Stimulated activated CD8-positive, alpha-beta memory T cell treated with anti-CD3 and anti-CD28 coated beads, Interleukin-15, amount 100 ng/mL, for 1 hour (primary cell): ENCODE measurements at places on chromosomes 3 and 15.

DNA sequence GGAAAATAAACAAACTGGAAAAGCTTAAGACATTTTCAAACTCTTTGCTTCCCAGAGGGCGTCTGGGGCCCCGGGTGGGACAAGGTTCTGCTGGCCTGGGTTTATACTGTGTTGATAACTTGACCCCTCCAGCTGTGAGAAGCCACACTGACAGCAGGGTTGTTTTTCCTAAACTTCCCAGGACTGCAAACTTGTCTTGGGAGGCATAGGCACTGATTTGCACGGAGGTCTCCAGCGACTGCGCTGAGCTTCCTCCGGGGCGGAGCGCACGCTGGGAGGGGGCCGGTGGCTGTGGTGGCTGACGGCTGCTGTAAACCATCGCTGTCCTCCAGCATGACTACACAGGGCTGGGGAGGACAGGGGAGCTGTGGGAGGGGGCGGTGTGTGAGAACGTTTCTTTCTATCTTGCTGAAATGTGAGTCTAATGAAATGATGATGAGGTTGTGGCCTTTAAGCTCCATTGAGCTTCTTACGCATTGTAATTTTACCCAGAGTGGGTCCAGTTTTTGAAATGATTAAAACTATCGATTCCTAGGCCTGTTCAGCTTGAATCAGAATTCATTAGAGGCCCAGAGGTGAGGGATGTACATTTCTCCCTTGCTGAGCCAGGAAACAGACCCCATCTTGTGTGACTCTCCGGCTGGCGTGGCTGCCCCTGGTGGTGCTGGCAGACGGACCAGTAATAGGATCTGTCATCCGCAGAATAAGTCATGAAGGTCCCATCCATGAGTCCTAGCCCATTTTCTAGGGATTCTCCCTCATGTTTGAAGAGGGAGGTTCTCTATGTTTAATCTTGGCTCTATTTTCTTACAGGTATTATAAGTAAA is 40.5 kb upstream of the VPS8 start:
- no peak for DNase-seq

DNA sequence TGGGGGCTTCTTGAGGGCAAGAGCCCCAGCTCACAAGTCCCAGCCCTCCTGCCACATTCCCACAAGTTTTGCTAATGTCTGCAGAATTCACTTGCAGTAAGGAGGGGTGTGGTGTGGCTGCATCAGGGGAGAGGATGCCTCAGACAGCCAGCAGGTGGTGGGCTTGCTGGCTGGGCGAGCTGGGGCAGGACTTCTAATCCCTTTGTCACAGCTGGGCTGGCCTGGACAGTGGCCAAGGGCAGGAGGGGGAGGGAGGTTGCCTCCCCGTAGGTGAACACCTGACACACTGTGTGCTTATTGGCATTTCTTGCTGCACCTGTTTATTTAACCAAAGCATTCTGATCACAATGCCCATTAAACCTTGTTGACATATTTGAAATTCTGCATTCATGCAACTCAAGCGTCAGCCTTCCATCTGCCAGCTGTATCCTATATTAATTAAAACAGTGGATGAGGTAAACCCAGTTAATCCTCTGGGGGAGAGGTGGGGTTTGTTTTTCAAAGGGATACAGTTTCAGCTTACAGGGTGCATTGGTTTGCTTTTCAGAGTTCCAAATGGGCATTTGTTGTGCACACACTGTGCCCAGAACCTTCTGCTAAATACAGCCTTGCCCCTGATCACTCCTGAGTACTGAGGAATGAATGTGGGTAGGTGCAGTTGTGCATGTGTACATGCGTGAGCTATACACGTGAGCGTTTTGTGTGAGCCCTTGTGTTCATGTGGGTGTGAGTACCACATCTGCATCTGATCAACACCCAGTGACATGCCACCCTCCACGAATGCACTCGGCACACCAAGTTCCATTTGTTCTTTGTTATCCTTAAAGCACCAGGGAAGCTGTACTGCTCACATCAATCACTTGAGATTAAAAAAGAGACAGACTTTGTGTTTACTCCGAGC is 268.7 kb downstream of the XXYLT1 start:
- DNase-seq = no peak

GRCh38 chr15:62835351-62835750 is 207.2 kb upstream of the TPM1 start:
- no peak for DNase-seq

- no peak for DNase-seq
Observed at GRCh38 chr3:117350371-117350770, 640.8 kb downstream of the TUSC7 start.

- no peak for DNase-seq
Observed at GRCh38 chr3:105608623-105609022, 241.9 kb downstream of the ALCAM start.

- DNase-seq = no peak
Observed at GRCh38 chr3:51530485-51530884, 8.0 kb upstream of the RAD54L2 start.

DNA sequence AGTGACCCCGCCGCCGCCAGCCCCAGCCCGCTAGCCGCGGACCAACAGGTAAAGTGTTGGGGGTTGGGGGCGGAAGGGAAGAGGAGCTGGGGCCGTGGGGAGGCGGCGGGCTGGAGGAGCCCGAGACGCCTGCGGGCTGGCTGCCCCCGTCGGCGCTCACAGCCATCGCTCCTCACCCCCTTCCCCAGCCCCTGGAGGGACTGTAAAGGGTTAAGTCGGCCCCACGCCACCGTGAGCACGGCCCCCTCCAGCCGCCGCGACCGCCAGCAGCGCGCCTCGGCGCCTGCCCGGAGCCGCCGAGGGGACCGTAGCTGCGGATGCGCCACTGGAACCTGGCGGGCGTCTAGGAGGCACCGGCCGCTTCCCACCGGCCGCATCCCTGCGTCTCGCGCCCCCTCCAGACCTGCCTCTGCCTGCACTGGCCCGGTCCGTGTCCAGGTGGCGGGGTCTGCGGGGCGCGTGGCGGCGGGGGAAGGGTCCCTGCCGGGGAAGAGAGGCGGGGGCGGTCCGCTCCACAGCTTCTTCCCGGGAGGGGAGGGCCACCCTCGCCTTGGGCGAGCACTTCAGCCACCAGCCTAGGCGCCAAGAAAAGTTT is 522 bp downstream of the MED12L start:
- no peak for DNase-seq

DNA sequence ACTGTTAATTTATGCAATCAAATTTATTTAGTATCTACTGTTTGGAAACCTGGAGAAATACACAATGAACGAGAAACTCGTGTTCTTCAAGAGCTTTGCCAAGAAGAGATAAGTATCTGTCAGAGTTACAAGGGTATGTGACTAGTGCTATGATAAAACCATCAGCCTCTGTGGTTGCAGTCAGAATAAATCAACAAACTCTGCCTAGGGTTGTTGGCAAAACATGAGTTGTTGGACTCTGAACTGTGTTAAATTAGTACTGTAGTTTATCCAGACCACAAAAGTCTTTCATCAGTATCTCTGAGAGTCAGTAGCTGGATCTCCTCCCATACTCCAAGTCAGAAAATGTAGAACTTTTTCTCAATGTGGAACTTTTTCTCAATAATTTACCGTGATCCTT is 918.4 kb downstream of the NAALADL2 start:
- DNase-seq = no peak

GRCh38 chr15:29687204-29687815 is 135.0 kb downstream of the TJP1 start:
- DNase-seq = no peak

DNA sequence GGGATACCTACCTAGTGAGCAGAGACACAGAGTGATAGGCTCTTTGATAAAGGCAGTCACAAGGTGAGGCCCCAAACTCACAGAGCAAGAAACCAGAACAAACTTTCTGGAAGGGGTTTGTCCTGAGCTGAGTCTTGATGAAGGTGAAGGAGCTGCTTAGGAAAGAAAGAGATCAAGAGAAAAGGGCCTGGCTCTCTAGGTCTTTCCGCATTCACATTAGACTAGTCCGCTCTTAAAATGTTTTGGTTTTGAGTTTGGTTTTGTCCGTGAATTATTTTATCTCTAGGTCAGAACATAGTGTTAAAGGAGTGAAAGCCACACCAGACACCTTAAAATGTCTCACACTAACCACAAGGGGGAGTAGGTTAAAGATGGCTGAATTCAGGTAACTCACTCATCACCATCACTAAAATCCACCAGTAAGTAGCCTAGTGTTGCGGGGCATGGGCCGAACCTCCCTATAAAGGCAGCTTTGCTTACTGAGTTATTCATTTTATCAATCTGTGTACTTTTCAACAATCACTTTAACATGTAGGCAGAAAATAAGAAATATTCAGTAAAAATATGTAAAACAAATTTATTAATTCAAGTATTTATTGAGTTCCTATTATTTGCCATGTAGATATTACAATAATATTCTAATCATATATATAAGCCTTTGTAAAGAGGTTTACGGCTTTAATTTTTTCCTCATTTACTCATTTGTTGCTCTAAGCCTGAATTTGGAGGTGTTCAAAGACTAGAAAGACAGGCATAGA is 121.5 kb upstream of the TSC22D2 start:
- DNase-seq = no peak

DNA sequence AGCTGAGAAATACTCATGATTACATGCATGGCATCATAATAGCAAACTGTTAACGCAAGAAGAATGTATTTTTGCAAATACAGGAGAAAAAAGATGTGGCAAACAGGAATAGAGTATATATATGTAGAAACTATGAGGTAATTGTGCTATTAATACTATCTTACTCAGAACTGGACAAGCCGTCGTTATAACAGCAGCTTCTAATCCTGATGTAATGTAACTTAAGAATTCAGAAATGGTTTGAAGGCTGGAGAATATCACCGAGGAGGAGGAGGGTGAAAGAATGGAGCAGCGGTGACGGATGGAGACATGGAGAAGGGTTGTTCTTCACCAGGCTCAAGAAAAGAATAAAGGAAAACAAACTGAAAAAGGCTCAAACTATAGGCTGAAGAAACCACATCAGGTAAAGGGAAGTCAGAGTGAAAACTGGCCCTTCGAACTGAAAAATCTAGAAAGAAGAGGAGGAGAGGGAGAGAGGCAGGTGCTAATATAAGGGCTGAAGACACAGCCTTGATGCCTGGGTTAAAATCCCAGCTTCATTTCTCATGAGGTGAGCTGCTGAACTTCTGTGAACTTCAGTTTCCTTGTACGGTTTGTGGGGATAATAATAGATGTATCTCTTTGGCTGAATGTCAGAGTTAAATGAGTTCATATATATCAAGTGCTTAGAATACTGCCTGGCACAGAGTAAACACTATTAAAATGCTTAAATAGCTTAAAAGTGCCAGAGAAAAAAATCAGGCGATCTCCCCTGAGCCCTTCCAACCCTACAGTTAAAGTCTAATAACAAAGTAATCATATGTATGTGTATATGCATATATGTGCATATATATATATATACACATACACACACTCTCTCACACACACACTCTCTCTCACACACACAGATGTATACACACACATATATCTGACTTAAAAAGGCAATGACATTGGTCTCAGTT is 43.9 kb downstream of the GOLIM4 start:
- no peak for DNase-seq

GRCh38 chr3:89098964-89099585 is 8.3 kb upstream of the EPHA3 start:
- DNase-seq = no peak

GRCh38 chr3:129313665-129314385 is 35.2 kb downstream of the HMCES start:
- no peak for DNase-seq

DNA sequence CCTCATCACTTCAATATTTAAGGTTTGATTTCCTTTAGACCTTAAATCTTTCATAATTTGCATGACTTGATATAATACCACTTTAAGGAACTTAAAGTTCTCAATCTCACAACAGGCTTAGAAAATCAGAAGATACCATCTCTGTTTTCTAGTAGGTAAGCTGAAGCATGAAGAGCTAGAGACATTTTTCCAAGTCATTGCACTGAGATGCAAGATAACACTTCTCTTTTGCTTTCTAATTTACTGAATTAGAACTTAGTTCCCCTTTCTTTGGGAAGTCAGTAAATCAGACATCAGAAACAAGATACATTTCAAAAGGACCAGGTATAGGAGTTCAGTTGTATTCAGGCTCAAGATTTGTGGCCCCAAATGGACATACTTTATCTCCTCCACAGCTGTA is 79.7 kb downstream of the DZIP3 start:
- DNase-seq = no peak

- no peak for DNase-seq
Observed at GRCh38 chr3:106348139-106348690, 479.4 kb upstream of the CBLB start.

DNA sequence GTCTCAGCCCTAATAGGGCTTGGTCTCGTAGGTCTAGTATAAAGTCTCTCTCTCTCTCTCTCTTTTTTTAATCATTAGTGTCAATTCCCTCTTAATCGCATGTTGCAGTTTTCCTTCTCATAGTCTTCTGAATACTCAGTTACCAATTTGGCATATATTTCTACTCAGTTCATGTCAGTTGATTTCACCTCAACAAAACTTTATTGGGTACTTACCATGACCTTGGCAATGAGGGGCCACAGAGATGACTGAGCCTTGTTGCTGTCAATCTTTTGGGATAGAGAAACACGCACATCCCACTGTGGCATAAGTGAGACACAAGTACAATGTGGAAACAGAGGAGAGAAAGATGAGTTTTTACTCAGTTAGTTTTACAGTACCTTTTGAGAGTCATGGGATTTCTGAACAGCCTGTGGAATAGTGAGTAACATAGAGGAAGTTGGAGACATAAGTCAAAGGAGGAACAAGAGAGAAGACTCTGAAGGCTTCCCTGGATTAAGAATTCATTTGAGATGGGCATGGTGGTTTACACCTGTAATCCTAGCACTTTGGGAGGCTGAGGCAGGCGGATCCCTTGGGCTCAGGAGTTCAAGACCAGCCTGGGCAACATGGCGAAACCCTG is 150.2 kb upstream of the CBLB start:
- DNase-seq = no peak

- no peak for DNase-seq
Observed at GRCh38 chr3:30527720-30528119, 78.7 kb upstream of the TGFBR2 start.

- DNase-seq = peak; percentile 6
Observed at GRCh38 chr3:133441867-133442270, 42.0 kb downstream of the BFSP2 start.

DNA sequence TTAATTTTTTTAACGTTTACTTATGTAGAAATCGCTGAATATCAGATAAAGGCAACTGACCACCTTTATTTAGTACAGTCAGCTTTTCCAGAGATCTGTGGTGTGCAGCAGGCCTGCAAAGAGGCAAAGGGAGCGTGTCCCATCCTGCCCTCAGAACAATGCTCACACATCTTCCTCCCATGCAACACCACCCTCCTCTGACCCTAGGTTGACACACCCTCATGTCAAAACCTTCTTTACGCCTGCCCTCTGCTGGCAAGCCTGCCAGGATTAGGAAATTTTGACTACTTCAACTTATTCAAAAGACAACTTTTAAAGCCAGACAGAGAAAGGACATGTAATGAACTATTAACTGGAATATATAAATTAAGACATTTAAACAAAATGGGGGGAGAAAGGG is 513.7 kb downstream of the FOXP1 start:
- peak; percentile 57 for DNase-seq

- no peak for DNase-seq
Observed at GRCh38 chr15:68328443-68328842, 50.9 kb downstream of the FEM1B start.

- no peak for DNase-seq
Observed at GRCh38 chr3:182713111-182713510, 80.2 kb upstream of the ATP11B start.
